ENCODE measurements at places on chromosomes 1 and 21.

DNA sequence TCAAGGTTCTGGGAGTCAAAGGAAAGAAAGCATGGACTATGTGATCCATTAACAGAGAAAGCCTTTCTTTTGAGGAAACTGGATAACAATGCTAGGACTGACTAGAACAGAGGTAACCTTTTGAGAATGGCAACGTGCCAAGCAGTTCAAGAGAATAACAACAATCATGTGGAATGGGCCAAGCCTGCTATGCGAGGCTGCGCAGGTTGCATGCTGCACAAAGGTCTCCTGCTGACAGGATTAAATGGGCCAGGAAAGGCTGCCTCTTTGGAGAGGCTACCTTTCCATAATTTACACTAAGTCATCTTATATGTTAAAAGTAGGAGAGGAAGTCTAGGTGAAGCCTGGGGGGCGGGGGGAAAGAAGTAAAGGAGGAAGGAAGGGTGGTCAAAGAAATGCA, 5.8 kb downstream of the PCNX2 start:
- DNase-seq = no peak

DNA sequence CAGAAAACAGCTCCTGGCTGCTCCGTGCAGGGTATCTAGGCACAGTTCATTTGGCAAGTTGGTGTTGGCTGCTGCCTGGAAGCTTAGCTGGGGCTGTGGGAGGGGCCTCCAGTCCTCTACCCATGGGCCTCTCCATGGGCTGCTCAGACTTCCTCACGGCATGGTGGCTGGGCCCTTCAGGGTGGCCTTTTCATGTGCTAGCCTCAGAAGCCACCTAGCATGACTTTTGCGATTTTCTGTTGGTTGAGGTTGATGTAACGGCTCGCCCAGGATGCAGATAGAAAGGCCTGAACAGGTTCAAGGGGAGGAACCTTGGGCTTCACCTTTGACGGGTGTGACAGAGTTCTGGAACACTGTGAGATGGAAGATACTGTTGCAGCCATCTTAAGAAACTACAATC, 25.8 kb upstream of the LHX4 start:
- no peak for DNase-seq

DNA sequence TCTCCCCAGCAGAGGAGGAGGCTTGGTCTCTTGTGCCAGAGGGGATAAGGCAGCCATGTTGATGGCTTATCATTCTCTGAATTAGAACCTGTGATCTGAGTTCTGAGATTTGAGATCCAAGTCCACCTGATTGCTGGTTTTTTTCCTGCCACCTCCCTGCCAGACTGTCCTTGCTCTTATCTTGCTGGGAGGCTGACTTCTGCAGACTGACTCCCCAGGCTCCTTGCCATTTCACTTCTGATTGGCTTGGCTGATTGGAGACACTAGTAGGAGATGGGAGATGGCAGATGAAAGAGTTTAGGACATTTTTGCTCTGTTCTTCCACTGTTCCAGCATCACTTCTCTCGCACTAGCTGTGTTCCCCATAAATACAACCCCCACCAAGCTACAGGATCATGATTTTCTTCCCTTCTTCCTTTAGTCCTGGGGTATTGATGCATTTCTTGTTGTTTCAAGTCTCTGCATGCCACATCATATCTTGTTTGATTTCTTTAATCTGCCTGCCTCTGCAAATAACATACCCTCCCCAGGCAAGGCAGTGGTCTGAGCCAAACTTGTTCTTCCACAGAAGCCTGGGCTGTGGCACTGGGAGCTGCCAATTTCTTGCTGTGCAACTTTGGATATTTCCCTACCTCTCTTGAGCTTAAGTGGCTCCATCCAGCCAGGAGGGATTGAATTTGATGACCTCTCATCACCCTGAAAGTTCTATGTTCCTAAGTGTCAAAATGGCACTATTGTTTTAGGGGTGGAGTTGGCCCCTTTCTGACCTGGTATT, 963 bp upstream of the CYP4B1 start:
- DNase-seq = no peak

DNA sequence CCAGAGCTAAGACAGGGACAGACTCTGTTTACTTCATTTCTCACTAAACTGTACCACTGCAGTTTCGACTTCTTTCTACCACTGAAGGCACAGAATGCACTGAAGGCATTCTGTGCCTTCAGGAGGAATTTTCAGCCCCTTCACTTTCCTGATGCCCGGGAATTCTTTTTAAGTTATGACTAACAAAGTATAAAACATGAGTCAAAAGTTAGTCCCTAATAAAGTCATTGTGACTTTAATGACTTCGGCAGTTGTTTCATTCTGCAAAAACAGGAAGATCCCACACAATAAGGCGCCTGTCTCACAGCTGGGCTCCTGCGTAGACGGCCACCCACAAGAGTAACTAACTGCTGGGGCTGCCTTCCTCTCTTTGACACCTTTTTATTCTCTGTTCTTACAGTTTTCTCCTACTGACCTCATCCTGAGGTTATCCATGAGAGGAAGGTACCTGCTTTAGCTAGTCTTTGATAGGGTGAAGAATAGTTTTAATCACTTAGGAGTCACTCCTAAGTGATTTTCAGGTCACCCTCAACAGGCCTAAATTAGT, 183.9 kb upstream of the SGIP1 start:
- DNase-seq = no peak

DNA sequence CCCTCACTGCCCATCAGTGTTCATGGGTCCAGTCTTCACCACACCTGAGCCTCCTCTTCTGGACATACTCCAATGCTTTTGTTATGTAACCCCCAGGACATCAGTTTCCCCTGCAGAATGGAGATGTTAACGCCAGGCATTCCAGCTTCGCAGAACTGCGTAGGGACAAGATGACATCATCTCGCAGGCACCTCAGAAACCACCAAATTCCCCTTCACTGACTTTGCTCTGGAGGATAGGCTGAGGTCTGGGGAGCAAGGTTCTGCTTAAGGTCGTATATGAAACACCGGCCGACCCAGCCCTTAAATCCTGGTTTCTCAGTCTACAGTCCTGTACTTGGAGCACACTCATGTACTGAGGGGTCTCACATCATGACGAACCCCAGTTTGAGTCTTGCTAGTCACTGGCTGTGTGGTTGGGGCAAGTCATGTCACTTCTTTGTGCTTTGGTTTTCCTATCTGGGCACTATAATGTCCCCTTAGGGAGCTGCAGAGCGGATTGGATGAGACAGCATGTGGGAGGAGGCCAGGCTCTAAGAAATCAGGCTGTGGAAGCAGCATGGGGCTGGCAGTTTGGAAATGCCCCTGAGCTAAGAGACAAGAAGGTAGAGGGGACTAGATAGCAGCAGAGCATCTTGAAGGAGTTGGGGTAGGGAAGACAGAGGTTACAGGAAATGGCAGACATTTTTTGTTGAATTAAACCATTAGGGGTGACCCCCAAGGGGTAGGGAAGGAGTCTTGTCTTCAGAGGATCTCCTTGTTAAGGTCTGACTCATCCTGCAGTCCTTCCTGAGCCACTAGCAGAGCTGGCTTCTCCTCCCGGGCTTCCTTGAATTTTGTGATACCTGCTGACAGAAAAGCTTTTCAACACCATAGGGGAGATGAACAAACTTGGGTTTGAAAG, 138.3 kb downstream of the FOXD2 start:
- no peak for DNase-seq

- no peak for DNase-seq
These were observed 41.3 kb upstream of the GNG12 start for GRCh38 chr1:67874501-67875111.

Data from HFF-Myc (cell line).